ENCODE measurements at places on chromosomes 1 and 21. TPM values are rescaled to one million over a fixed set of nuclear protein-coding genes. Genes with fewer than 3 reads are reported as not detected.

DHRS3 gene
- 47.9 TPM for polyA plus RNA-seq

EFCAB7 gene
- polyA plus RNA-seq: 2.8 TPM

PIK3C2B gene
- polyA plus RNA-seq: 17.1 TPM

LCE2A gene
- not detected for polyA plus RNA-seq

TFF2 gene
- 3.0 TPM for polyA plus RNA-seq

CNR2 gene
- 4.2 TPM for polyA plus RNA-seq

GRCh38 chr21:38951095-38951730 lies 145.5 kb downstream of the ETS2 start:
- no peak overlapping the region for H3K4me3 ChIP-seq
- H3K36me3 ChIP-seq: no peaks in the 10 kb centered on the region
- no peak for DNase-seq
- H3K27ac ChIP-seq: no peak overlapping the region
- no peaks in the 10 kb centered on the region for H3K4me1 ChIP-seq

DNA sequence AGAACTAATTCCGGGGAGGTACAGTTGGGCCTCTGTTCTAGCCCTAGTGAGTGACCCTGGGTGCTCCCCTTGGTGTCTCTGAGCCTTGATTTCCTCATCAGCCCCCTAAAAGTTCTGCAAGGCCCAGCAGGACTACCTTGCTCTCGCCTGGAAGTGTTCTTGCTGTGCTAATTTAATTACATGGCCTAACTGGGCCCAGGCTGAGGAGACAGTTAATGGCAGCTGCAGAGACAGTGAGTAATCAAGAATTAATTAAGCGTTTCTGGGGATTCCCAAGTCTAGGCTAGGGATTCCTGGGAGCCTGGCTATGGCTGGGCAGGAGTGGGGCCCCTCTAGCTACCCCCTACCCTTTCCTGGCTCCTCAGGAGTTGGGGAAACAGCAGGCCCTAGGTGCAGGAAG lies 24.7 kb upstream of the DMBX1 start:
- H3K27ac ChIP-seq: no peak overlapping the region
- H3K36me3 ChIP-seq: no peaks in the 10 kb centered on the region
- H3K27me3 ChIP-seq: no peaks in the 10 kb centered on the region

DNA sequence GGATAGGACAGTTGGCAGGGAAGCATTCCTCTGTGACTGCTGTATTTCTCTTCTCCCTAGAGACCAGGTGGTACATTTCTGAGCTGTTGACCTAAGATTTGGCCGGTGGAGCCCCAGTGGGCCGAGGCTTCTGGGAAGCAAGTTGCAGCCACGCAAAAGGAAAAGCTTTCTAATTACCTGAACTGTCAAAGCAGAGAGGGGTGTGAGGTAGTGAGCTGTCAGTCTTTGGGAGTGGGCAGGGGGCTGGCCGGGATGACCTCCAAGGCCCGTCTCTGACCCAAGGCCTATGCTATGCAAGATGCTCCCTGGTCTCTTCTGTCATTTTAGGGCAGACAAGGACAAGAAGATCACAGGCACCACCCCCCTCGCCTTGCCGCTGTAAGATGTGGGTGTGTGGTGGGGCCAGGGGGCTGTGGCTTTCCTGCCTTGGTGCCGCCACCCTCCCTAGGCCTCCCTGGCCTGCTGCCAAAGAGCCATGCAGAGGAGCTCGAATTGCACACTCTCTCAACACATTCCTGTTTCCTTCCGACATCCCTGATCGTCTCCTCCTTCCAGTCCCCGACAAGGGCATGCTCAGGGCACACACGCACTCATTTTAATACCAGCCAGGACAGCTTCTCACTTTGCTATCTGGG lies 7.7 kb downstream of the PADI1 start:
- H3K27ac ChIP-seq: no peak overlapping the region
- peaks cover 10% of the 10 kb centered on the region for H3K27me3 ChIP-seq
- peaks cover 18% of the 10 kb centered on the region for H3K4me1 ChIP-seq
- H3K36me3 ChIP-seq: no peaks in the 10 kb centered on the region

- DNase-seq: no peak
- H3K27me3 ChIP-seq: no peaks in the 10 kb centered on the region
- H3K4me3 ChIP-seq: no peak overlapping the region
- H3K4me1 ChIP-seq: no peaks in the 10 kb centered on the region
- H3K27ac ChIP-seq: no peak overlapping the region
Measured at GRCh38 chr1:110504226-110504625, 14.7 kb downstream of the KCNA10 start.

DNA sequence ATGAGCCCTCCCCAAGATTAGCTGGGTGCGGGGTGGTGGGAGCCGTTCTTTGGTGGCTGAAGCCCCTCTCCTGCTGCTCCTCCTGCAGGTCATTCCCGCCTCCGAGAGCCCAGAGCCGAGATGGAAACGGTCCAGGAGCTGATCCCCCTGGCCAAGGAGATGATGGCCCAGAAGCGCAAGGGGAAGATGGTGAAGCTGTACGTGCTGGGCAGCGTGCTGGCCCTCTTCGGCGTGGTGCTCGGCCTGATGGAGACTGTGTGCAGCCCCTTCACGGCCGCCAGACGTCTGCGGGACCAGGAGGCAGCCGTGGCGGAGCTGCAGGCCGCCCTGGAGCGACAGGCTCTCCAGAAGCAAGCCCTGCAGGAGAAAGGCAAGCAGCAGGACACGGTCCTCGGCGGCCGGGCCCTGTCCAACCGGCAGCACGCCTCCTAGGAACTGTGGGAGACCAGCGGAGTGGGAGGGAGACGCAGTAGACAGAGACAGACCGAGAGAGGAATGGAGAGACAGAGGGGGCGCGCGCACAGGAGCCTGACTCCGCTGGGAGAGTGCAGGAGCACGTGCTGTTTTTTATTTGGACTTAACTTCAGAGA lies 448 bp downstream of the G0S2 start:
- peaks cover 9% of the 10 kb centered on the region for H3K4me1 ChIP-seq
- H3K4me3 ChIP-seq: peak overlapping the region; percentile 52
- H3K27me3 ChIP-seq: no peaks in the 10 kb centered on the region
- no peaks in the 10 kb centered on the region for H3K36me3 ChIP-seq
- DNase-seq: peak; percentile 73
- peak overlapping the region; percentile 60 for H3K27ac ChIP-seq

DNA sequence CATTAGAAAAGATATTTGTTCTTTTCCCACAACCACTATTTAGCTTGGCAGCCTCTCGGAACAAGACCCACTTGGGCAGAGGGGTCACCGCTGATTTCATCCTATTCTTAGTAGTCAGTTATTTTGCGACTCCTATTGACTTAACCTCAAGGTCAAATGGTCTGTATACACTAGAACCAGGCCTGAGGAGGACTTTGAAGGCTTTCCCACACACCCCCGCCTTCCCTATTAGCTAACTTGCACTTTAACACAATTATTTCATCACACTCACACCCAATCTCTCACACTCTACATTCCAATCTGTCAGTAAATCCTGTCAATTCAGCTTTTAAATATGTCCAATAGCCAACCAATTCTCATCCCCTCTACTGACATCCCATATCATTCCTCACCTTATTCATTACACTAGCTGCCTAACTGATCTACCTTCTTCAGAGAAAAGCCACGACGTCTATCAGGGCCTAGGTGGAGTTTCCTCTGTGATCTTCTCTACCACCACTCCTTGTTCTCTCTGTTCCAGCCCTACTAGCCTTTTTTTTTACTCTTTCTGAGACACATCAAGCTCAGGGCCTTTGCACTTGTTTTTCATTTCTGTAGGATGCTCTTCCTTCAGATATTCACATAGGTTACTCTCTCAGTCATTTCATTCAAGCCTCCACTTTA lies 1.0 kb upstream of the NIBAN1 start:
- H3K27me3 ChIP-seq: no peaks in the 10 kb centered on the region
- no peak overlapping the region for H3K4me3 ChIP-seq
- peak overlapping the region; percentile 96 for H3K27ac ChIP-seq
- H3K4me1 ChIP-seq: no peaks in the 10 kb centered on the region

- H3K27me3 ChIP-seq: no peaks in the 10 kb centered on the region
- H3K4me3 ChIP-seq: no peak overlapping the region
- no peak overlapping the region for H3K27ac ChIP-seq
- H3K4me1 ChIP-seq: no peaks in the 10 kb centered on the region
- DNase-seq: no peak
Measured at GRCh38 chr1:185775501-185775900, 41.3 kb downstream of the HMCN1 start.

DNA sequence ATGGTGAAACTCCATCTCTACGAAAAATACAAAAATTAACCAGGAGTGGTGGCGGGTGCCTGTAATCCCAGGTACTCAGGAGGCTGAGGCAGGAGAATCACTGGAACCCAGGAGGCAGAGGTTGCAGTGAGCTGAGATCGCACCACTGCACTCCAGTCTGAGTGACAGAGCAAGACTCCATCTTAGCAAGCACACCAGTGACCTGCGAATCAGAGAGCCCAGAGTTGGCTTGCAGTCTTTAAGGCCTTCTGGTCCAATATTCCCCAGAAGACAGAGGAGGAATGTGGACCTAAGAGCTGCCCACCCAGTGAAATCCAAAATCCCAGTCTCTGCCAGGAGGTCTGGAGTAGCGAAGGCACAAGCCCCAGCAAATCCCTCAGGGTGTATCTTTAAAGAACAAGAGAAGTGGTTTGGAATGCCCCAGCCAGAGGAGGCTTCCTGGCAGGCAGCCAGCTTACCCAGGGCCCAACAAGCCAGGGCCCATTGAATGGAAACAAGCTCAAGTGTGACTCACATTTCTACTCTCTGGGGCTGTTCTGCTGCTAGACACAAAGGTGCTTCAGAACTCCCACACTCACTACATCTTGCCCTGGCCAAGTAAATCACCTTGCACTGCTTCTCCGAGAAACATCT lies 23.9 kb downstream of the GPR161 start:
- no peak overlapping the region for H3K4me3 ChIP-seq
- DNase-seq: no peak
- no peaks in the 10 kb centered on the region for H3K27me3 ChIP-seq
- no peaks in the 10 kb centered on the region for H3K4me1 ChIP-seq

DNA sequence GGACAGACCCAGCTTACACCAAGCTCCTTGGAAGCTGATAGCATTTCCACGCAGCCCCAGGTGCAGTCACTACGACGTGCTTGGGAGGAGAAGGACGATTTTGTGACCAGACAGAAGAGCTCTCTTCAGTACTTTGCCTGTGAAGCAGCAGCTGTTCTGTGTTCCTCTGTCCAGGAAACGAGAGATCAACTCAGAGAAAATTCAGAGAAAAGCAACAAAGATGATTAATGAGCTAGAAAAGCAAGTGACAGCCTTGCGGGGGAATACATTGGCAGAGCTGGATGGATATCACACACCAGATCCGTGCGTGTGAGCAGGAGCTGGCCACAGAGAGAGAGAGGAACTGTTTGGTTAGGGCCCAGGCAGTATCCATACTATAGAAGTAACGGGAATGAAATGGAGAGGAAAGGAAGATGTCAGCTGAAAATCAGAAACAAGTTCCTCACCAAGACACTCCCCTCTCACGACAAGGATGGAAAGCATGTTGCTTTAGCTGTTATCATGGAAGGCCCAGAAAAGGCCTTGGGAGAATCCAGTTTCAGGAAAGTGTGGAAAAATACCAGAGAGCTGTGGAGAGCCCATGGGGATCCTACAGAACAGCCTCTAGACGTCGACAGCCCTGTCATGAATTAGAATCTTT lies 106.2 kb downstream of the TOMM20 start:
- H3K36me3 ChIP-seq: no peaks in the 10 kb centered on the region
- H3K4me1 ChIP-seq: no peaks in the 10 kb centered on the region
- H3K27me3 ChIP-seq: no peaks in the 10 kb centered on the region
- H3K27ac ChIP-seq: peak overlapping the region; percentile 41

GRCh38 chr1:237932816-237933215 lies 42.1 kb upstream of the ZP4 start:
- no peaks in the 10 kb centered on the region for H3K4me1 ChIP-seq
- no peak overlapping the region for H3K27ac ChIP-seq
- H3K4me3 ChIP-seq: no peak overlapping the region
- no peaks in the 10 kb centered on the region for H3K36me3 ChIP-seq

DNA sequence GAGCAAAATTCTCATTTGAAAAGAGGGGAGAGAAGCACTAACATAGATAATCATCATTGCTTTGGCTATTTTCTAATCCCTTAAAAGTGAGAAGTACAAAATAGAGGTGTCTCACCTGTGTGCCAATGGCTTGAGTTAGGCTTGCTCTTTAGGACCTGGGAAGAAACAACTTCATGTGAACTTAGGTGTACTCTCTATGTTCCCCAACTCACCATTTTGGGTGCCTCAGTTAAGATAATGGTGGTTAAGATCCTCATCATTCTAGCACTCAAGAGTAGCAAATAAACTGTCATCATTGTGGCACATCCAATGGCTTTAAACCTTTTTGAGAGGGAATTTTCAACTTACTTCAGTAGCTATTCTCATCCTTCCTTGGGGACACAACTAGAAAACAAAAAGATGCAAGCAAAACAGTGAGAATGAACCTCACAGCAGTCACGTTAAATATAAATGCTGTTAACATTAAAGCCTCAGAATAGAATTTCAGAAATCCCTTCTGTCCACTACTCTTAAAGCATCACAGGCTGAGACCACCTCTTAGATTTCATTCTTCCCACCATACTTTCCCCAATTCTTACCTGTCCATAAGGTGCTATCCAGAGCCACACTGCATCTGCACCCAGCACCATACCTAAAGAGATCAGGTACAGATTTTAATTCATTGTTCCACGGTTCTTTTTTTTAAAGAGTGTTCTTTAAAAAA lies 1.2 kb downstream of the GAS5 start:
- peak overlapping the region; percentile 96 for H3K4me3 ChIP-seq
- H3K27ac ChIP-seq: peak overlapping the region; percentile 98
- H3K4me1 ChIP-seq: peaks cover 18% of the 10 kb centered on the region
- H3K27me3 ChIP-seq: no peaks in the 10 kb centered on the region
- no peak for DNase-seq

DNA sequence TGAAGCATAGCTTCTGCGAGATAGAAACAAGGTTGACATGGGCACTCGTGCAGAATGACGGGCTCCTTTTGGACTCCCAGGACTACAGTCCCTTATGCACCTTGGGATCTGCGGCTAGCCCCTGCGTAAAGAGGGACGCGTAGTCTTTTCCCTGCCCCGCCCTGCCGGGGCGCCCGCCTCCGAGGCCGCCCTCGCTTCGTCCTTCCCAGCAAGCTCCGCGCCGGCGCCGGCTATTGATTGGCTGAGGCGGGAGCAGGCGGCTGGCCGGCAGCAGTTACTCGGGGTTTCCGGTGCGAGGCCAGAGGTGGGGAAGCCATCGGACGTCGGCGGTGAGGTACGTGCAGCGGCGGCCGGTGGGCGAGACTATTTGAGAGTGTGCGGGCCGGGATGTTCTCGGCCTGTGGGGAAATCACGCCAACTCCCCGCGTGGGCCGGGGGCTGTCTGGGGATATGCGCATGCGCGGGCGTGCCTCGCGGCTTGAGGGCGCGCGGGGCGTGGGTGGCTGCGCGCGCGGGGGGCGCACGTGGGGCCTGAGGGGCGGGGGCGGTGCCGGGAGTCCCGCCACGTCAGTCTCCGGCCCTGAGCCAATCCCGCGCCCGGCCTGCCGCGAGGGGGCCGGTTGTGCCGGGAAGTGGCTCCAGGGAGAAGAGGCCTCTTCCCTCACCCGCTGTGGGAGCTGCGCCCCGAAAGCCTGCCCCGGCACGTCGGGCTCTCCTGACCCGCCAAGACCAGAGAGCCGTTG lies at the start of gene TXLNA:
Gene TXLNA (plus strand): TSS at position 233 of the 743 bp plus-strand sequence. CDS start 671 bp downstream, outside the sequence.
- DNase-seq: peak; percentile 98
- H3K4me1 ChIP-seq: no peaks in the 10 kb centered on the region
- H3K27me3 ChIP-seq: no peaks in the 10 kb centered on the region
- peaks cover 34% of the 10 kb centered on the region for H3K36me3 ChIP-seq
- peak within 1 kb of the TSS; percentile 93 for H3K27ac ChIP-seq
- peak within 1 kb of the TSS; percentile 75 for H3K4me3 ChIP-seq
